ENCODE measurements at places on chromosomes 5 and 9.

DNA sequence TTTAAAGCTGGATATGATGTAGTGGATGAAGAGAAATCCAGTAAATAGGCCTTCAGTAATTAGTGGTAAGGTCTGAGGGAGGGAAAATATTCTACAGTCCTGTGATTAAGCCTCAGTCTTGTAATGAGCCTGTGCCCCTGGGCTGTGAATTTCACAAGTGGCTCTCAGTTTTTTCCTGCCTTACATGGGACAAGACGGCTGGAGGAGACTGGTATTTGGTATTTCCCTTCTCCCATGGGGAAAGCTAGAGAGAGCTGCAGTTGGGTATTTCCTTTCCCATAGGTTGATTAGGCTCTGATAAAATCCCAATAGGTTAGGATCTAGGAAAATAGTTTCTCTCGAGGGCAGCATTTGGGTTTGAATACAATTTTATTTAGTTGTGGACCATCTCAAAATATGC lies 62.2 kb upstream of the GNA14 start:
- DNase-seq: peak; percentile 70

DNA sequence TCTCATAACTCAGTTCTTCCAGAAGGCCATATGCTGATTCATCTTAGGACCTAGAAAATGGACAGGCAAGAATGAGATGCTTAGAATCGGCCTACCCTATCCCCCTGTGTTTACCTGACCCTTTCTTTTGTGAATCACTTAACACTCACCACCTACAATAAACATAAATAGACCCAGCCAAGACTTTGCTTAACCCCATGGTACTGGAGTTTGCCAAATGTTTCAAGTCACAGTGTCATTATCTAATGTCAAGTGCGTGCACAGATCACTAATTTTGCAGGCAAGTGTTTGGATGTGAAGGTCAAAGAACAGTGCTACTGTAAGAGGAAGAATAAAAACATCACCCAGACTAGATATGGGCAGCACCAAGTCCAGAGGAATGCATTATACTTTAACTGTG lies 77.5 kb downstream of the GLIS3 start:
- DNase-seq: no peak

DNA sequence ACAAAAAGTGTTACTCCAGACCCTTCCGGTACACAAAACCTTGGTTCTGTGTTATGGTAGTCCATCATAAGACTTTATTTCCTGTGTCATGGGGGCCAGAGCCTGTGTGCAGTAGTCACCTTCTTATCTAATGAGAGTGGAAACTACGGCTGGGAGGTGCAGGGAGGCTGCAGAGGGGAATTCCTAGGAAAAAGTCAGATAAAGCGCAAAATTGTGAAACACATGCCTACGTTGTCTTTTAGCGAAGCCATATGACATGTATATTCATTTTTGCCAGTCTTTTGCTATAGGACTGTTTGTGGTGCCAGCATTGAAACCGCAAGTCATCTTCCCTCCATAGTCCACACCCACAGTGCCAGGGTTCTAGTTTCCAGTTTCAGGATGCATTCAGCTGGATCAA lies 80.7 kb downstream of the PPARGC1B start:
- DNase-seq: no peak

DNA sequence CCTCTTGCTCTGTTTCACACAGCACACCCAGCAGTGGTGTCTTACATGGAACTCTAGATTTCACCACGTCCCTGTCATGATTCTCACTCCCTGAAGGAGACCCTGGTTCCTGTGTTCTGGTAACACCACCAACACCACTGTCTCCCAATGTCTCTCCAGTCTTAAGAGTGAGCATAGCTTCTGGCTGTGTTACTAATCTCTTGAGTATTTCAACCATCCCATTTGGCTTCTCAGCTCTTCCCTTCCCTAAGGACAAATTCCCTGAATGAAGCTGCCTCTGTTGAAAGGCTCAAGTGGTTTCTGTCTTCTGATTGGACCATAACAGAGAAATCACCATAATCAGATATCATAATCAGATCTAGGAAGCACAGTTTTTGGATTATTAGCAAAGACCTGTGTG lies 311.8 kb downstream of the DNAH5 start:
- peak; percentile 11 for DNase-seq

DNA sequence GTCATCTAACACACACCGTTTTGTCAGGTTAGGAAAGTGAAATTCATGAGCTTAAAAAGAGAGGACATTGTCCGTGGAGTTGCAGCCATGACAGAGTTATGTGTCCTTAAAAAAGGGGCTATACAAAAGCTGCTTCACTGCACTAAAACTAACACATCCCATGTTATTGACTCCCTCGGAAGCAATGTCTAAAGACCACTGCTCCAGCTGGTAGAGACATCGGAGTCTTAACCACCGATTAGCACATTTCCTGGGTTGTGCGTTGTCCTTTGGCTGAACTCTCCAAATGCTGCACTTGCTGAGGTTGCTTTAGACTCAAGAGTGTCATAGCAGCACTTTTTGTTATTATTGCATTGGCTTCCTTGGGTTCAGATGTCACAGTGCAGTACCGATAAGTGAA lies 128.3 kb upstream of the C9orf72 start:
- DNase-seq: peak; percentile 1

- DNase-seq: no peak
Measured at GRCh38 chr5:170057311-170057710, 48.4 kb upstream of the FOXI1 start.

DNA sequence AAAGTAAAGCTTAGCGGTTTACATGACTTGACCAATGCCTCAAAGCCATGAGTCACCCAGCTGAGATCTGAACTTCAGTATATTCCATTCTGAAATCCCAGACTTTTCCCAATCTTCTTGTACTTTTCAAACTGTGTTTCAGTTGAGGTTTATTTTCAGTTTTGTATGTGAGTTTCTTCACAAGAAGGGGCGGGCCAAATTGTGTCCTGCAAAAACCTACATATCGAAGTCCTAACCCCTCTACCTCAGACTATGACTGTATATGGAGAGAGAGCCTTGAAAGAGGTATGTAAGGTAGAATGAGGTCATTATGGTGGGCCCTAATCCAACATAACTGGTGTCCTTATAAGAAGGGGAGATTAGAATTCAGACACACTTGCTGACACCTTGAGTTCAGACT lies 666 bp upstream of the TLR4 start:
- peak; percentile 57 for DNase-seq

DNA sequence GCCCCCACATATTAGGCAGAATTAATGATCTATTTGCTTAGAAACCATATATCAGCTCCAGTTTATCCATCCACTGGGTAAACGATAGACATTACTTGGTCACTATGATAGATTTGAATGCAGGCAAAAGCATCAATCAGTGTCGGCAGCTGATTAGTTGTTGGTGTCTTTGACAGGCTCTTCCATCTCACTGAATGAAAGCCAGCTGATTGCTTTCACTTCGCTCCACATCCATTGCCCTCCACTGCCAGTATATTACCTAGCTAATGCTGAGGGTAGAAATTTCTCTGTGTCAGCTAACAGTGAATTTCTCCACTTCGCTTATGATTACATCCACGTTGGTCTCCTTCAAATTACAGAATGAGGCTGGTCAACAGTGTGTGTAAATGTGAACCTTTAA lies 821.3 kb upstream of the TYRP1 start:
- DNase-seq: no peak

- DNase-seq: peak; percentile 9
Measured at GRCh38 chr5:53035868-53036381, 46.8 kb downstream of the ITGA2 start.

- DNase-seq: no peak
Measured at GRCh38 chr9:37209431-37210386, 89.3 kb downstream of the ZCCHC7 start.

GRCh38 chr5:93163010-93163663 lies 417.9 kb downstream of the NR2F1-AS1 start:
- peak; percentile 95 for DNase-seq

GRCh38 chr9:112780450-112781036 lies 30.0 kb downstream of the SNX30 start:
- peak; percentile 32 for DNase-seq

GRCh38 chr5:150206098-150206778 lies 16.4 kb downstream of the SLC6A7 start:
- no peak for DNase-seq

GRCh38 chr5:175692996-175693710 lies 35.3 kb downstream of the HRH2 start:
- DNase-seq: peak; percentile 3

GRCh38 chr9:107422189-107423185 lies 67.1 kb downstream of the KLF4 start:
- peak; percentile 76 for DNase-seq

- no peak for DNase-seq
Measured at GRCh38 chr5:125236981-125237380, 490.5 kb upstream of the ZNF608 start.

- DNase-seq: no peak
Measured at GRCh38 chr9:96556701-96557461, 62.8 kb downstream of the CDC14B start.

- no peak for DNase-seq
Measured at GRCh38 chr5:158099571-158100105, 240.7 kb upstream of the CLINT1 start.

Measured in fibroblast of skin of back (primary cell).